ENCODE measurements at places on chromosomes 13 and 19.

DNA sequence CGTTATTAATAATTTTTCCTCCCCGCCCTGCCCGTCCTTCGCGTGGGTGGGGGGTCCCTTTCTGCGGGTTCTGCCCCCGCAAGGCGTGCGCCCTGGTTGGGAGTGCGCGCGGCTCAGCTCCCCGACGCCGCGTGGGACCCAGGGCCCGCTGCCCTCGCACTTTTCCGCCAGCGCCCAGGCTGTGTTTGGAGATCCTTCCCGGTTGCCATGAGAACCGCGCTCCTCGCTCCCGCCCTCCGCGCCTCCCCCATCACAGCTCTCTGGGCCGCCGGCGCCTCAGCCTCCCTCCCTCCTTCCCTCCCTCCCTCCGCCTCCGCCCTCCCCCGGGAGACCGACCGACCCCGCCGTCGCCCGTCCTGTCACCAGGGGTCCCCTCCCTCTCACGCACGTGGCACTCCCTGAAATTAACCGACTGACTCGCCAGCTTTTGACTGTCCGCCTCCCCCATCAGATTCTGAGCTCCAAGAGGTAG, 2.4 kb upstream of the SSBP4 start:
- peak; percentile 64 for DNase-seq

GRCh38 chr13:108940121-108940520, 310.7 kb downstream of the MYO16 start:
- DNase-seq = no peak

DNA sequence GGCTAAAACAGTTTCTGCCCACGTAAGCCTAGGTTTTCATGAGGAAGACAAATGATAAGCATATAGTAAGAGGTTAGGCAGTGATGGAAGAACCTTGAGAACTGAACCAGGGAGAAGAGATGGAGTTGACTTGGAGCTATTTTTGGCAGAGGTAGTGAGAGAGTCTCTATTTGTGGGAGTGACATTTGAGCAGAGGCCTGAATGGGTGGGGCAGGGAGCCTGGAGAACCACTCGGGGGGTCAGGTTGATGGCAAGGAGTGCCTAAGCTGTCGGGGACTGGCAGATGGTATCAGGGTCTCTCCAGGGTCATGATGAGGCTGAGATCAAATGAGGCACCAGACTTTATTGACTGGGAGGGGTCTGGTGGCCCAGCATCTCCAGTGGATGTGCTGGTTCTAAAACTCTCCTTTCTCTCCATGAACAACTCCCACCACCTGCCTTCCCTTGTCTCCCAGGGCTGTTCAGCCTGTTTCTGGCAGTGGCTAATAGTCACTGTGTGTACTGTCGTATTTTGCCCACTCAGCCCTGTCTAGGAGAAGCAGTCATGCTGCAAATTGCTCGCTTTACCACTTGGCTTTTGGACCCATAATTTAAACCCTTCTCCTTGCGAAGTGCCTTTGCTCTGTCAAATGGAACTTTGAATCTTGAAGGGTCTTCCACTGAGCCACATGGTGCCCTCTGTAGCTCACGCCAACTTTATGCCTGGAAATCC, 3.6 kb downstream of the MAU2 start:
- no peak for DNase-seq

- DNase-seq = no peak
These were observed 130.9 kb downstream of the DIAPH3 start for GRCh38 chr13:60032851-60033250.

- no peak for DNase-seq
These were observed 34.4 kb downstream of the RAP2A start for GRCh38 chr13:97468331-97468730.
